ENCODE measurements at places on chromosomes 7 and 10.

DNA sequence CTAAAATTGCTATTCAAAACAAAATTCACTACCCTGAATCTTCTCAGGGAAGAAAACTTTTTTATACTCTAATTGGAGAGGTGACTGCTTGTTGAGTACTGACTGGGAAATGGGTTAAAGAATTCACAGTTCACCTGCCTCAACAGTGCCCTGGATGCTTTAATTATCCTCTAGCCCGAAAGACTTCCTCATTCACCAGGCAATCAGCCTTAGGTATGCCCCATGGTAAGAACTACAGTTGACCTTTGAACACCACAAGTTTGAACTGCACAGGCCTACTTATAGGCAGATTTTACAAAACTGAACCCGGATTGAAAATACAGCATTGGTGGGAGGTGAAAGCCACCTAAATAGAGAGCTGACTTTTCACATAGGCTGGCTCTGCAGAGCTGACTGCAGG, 175.3 kb downstream of the ELAPOR2 start:
- no peak overlapping the region for H3K27ac ChIP-seq
- H3K27me3 ChIP-seq, result no peaks in the 10 kb centered on the region
- H3K36me3 ChIP-seq, result no peaks in the 10 kb centered on the region
- H3K4me1 ChIP-seq, result no peaks in the 10 kb centered on the region

DNA sequence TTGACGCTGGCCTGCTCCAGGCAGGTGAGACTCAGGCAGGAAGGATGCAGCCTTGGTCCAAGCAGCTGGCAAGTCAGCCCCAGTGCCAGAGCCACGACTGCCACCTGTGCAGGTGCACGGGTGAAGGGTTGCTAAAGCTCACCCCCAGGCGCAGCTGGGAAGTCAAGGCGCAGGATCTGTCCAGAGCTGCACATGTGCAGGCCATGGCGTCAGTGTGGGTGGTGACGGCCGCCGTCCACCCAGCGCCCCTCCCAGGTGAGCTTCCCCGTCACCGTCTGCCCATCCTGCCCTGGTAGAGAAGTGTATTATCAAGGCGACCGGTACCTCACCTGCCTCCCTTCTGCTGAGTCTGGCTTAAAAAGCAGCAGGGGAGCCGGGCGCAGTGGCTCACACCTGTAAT, 110.1 kb downstream of the MAD1L1 start:
- H3K4me3 ChIP-seq, result no peak overlapping the region
- no peak for DNase-seq
- no peak overlapping the region for H3K27ac ChIP-seq
- H3K4me1 ChIP-seq, result peaks cover 9% of the 10 kb centered on the region
- peaks cover 16% of the 10 kb centered on the region for H3K36me3 ChIP-seq

- no peak overlapping the region for H3K27ac ChIP-seq
- H3K4me1 ChIP-seq, result no peaks in the 10 kb centered on the region
- peaks cover 2% of the 10 kb centered on the region for H3K27me3 ChIP-seq
- DNase-seq, result no peak
These were observed 153.3 kb downstream of the STK31 start for GRCh38 chr7:23863209-23863787.

DNA sequence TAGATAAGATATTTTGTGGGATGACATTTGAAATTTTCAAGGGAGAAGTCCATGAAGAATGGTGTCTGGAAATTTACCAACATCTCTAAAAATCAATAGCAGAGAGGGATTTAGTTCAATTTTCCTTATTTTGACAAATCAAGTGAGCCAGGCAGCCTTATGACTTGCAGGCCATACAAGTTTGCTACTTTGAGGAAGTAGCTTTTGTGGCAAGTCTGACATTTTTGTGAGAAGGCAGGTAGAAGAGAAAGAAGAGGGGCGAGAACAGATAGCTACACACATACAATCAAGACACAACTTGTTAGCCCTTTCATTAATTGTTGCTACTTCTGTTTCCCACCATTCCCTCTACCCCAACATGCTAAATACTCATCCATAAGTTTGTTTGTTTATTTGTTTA, 74.5 kb upstream of the OIT3 start:
- peaks cover 3% of the 10 kb centered on the region for H3K4me1 ChIP-seq
- DNase-seq, result no peak
- no peak overlapping the region for H3K27ac ChIP-seq
- H3K36me3 ChIP-seq, result peaks cover 3% of the 10 kb centered on the region
- H3K4me3 ChIP-seq, result no peak overlapping the region

DNA sequence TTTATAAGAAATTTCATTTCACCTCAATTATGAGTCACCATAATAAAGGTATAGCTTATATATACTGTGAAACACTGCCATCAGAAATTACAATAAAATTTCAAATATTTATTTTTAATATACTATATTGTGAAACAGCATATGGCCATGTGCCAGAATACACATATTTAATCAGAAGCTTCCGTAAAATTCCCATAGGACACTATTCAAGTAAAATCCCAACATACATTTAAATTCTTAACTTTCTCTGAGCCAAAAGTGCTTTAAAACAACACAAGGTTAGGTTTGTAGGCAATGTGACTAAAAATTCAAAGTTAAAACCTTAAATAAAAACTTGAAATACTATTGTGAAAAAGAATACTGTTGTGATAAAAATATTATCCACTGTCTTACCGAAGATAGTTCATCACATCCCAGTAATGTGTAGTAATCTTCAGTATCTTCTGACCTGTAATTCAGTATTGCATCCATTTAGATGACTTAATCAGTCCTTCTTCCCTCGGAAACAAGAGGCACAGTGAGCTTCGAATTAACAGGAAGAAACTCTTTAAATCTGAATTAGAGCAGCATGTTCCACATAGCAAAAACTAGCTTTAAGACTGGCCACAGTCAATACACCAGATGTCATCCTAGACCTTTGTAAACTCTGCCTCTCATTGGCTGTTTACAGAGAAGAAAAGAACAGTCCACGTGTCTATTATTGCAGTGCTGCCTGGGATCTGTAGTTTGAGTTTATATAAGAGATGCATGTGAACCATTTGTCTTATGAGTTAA, at the start of gene DNAJC12:
Gene DNAJC12 (minus strand): TSS at position 648 of the 774 bp plus-strand sequence. CDS start 177 bp downstream, at position 471.
- H3K4me1 ChIP-seq, result peaks cover 2% of the 10 kb centered on the region
- H3K36me3 ChIP-seq, result no peaks in the 10 kb centered on the region
- no peaks in the 10 kb centered on the region for H3K27me3 ChIP-seq
- no peak within 1 kb of the TSS for H3K27ac ChIP-seq

- no peaks in the 10 kb centered on the region for H3K27me3 ChIP-seq
- no peaks in the 10 kb centered on the region for H3K4me1 ChIP-seq
- no peak for DNase-seq
- no peak overlapping the region for H3K27ac ChIP-seq
- H3K36me3 ChIP-seq, result no peaks in the 10 kb centered on the region
These were observed 277.7 kb downstream of the ANKRD7 start for GRCh38 chr7:118502235-118502634.

DNA sequence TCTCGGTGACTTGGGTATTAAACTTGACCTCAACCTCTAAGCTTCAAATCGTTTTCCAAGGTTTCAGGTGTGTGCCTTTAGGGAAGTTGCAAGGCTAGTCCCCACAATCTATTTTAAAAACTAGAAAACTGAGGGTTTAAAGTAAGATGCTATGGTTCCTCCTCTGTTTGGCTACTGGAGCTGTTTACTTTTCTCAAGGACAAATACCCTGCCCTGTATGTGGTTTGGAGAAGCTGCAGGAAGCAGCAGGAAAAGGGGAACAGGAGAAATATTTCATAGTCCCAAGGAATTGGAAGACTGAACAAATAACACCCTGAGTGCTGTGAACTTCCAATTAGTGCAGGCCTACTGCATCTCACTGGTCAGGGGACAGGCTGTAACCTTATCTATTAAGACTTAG, 135.9 kb downstream of the NRP1 start:
- H3K27me3 ChIP-seq, result peaks cover 17% of the 10 kb centered on the region
- no peaks in the 10 kb centered on the region for H3K36me3 ChIP-seq
- H3K4me3 ChIP-seq, result no peak overlapping the region
- H3K4me1 ChIP-seq, result no peaks in the 10 kb centered on the region

DNA sequence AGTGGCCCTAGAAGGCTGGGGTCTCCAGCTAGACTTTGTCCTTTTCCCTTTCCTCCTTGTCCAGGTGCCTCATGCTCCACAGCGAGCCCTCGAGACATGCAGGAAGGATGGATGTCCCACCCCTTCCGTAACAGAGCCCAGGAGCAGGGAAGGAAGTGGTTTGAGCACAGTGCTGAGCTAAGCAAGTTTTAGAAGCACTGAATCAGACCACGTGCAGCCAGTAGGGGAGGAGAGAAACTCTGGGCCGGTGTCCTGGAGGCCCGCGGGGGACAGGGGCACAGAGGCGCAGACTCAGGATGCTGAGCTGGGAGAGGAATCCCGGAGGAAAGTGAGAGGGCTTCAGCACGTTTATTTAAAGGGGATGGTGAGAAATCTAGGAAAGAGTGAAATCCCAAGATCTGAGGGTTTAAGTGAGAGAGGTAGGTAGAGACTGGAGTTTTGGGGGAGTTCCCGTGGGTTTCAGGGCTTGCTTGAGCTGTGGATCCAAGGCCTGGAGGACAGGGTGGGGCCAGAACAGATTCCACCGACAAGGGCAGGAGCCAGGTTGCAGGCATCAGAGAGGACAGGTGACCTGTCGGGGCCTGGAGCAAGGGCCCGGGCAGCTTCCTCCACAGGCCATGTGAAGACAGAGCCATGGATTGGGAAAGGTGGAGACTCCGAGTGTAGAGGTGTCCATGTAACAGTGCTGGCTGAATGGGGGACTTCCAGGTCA, 4.4 kb upstream of the IRF5 start:
- DNase-seq, result no peak
- peak overlapping the region; percentile 92 for H3K27ac ChIP-seq
- no peaks in the 10 kb centered on the region for H3K27me3 ChIP-seq
- H3K36me3 ChIP-seq, result peaks cover 3% of the 10 kb centered on the region

DNA sequence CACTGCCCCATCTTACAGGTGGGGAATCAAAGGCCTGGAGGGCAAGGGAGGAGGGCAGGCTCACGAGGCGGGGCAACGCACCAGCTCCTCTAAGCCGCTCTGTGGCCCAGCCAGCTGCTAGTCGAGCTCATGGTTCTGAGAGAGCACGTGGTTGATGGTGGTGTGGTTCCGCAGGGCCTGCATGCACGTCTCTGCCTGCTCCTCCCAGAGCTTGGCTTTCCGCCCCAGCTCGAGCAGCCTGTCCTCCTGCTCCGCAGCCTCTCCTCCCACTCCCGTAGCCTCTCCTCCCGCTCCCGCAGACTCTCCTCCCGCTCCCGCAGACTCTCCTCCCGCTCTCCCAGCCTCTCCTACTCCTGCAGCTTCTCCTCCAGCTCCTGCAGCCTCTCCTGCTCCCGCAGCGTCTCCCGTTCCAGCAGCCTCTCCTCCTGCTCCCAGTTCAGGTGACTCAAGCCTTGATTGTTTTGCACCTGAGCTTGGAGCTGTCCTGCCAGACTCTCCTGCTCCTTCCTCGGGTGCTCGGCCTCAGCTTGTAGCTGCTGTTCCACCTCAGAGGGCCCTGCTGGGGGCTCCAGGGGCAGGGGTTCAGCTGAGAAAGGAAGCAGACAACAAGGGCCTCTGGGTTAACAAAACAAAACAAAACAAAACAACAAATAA, 19.1 kb upstream of the MTPAP start:
- no peaks in the 10 kb centered on the region for H3K4me1 ChIP-seq
- no peak for DNase-seq
- no peak overlapping the region for H3K4me3 ChIP-seq
- no peaks in the 10 kb centered on the region for H3K36me3 ChIP-seq

DNA sequence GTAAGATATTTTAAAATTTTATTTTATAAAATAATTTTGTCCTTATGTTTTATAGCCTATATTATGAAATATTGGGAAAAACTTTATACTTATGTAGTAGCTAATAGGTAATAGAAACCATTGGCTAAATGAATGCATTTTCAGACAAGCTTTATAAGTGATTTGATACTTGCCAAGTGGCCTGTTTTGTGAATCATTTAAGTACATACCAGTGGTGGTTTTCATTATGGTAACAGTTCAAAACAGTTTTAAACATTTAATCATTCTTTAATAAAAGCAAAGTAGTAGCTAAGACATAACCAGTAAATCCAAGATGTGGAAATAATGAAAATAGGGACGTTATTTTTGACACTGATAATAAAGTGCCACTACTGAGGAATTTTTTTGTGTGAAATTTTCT, 182.2 kb downstream of the PHF14 start:
- DNase-seq, result no peak
- no peak overlapping the region for H3K4me3 ChIP-seq
- peaks cover 13% of the 10 kb centered on the region for H3K36me3 ChIP-seq

GRCh38 chr7:151693140-151693539, 173.4 kb upstream of the RHEB start:
- DNase-seq, result no peak
- H3K27me3 ChIP-seq, result no peaks in the 10 kb centered on the region
- peaks cover 4% of the 10 kb centered on the region for H3K4me1 ChIP-seq
- H3K4me3 ChIP-seq, result no peak overlapping the region
- H3K27ac ChIP-seq, result no peak overlapping the region

GRCh38 chr10:87974769-87975168, 111.3 kb downstream of the PTEN start:
- no peak overlapping the region for H3K27ac ChIP-seq
- no peak for DNase-seq
- H3K27me3 ChIP-seq, result no peaks in the 10 kb centered on the region
- H3K36me3 ChIP-seq, result no peaks in the 10 kb centered on the region
- H3K4me1 ChIP-seq, result peaks cover 26% of the 10 kb centered on the region
- H3K4me3 ChIP-seq, result no peak overlapping the region

DNA sequence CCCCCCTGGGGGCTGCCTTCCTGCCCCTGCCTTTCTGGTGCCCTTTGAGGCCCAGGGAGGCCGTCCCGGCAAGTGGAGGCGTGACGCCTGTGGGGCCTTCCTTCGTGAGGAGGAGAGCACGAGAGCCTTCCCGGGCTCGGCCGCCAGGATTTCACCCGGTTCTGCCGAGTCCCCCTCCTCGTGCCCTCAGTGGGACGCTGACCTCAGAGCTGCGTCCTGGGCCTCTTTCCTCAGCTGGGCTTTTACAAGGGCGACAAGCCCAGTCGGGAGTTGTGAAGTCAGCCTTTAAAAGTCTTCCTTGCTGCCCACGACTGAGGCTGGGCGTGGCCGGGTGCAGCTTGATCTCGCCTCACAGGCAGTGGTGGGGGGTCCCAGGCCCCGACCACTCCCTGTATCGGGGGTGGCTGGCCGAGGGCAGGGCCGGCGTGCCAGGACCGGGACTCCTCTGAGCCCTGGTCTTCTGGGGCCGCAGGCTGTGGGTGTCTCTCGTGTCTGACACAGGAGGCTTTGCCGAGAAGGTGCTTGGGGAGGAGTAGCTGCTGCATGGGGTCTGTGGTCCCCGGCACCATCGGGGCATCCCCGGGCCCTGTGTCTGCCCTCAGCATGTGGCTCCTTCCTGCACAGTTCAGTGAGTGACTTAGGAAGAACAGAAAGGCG, 41.8 kb downstream of the FAM20C start:
- peaks cover 2% of the 10 kb centered on the region for H3K27me3 ChIP-seq
- H3K27ac ChIP-seq, result no peak overlapping the region
- DNase-seq, result no peak
- H3K4me1 ChIP-seq, result no peaks in the 10 kb centered on the region
- H3K36me3 ChIP-seq, result no peaks in the 10 kb centered on the region

- no peaks in the 10 kb centered on the region for H3K27me3 ChIP-seq
- peaks cover 11% of the 10 kb centered on the region for H3K36me3 ChIP-seq
- peaks cover 24% of the 10 kb centered on the region for H3K4me1 ChIP-seq
- H3K4me3 ChIP-seq, result no peak overlapping the region
- H3K27ac ChIP-seq, result no peak overlapping the region
- no peak for DNase-seq
These were observed 68.1 kb downstream of the VPS41 start for GRCh38 chr7:38840736-38841460.

All from activated B cell treated with CpG ODN at 0.5 μM for 24 hours (primary cell).